ENCODE measurements at places on chromosomes 7 and 10.

DNA sequence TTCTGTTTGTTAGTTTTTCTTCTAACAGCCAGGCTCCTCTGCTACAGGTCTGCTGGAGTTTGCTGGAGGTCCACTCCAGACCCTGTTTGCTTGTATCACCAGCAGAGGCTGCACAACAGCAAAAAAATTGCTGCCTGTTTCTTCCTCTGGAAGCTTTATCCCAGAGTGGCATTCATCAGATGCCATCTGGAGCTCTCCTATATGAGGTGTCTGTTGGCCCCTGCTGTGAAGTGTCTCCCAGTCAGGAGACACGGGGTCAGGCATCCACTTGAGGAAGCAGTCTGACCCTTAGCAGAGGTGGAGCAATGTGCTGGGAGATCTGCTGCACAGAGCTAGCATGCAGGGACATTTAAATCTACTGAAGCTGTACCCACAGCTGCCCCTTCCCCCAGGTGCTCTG lies 26.7 kb upstream of the CROT start:
- DNase-seq = no peak

GRCh38 chr7:34849163-34849960 lies 187.9 kb downstream of the DPY19L1 start:
- DNase-seq = peak; percentile 41

- no peak for DNase-seq
These were observed 11.4 kb upstream of the REPIN1 start for GRCh38 chr7:150357270-150357669.

- no peak for DNase-seq
These were observed 484 bp downstream of the ZWINT start for GRCh38 chr10:56360583-56360966.

DNA sequence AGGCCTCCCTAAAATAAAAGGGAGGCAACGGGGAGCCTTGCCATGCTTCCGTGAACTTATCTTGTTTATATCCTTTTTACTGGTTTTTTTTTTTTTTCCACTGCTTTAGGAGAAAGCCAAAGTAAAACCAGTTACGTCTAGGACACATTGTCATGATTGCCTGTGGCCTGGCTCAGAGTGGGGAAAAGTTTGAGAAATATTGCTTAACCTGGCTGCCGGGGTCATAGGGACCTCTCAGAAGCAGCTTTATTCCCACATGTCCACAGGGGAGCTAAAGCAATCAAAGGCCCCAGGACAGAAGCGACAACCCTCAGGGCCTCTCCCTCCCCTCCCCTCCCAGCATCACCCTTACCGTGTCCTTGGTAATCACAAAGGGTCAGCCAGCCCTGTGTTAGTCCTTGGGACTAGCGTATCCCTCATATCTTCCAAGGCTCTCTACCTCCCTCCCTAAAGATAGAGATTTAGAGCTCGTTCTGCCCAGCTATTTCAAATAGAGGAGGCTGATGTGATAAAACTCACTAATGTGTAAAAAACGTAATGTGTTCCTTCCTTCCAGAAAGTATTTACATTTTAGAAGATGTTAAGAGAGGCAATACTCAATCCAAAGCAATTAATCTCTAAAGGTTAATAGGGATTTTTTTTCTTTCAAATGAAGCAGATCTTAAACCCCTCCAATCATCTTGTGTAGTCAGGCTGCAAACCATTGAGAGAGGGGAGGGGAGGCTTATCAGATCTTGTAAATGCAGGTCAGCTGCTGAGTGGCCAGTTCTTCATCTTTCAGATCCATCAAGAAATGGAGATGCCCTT lies 64.8 kb upstream of the PRKAR2B start:
- no peak for DNase-seq

GRCh38 chr7:73715648-73716317 lies 3.7 kb downstream of the STX1A start:
- DNase-seq = peak; percentile 97

GRCh38 chr7:100673942-100674410 lies 436 bp downstream of the GNB2 start:
- DNase-seq = no peak

GRCh38 chr7:157278791-157279724 lies 57.7 kb upstream of the DNAJB6 start:
- DNase-seq = no peak

DNA sequence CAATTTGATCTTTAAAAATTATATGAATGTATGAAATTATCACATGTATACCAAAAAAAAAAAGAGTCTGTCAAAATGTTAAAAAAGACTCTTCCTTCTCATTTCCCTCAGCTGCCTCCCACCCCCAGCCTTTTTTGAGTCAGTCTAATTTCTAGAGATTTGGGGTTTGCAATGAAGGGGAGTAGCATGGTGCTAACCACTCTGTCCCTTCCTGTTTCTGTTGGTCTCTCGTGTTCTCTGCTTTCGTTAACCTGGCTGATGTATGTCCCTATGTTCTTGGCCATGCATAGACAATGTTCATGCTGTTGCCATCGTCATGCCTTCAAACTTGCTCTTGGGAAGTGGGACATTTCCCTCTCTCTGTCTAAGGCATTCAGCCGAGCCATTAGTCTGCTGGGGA lies 474.1 kb downstream of the LRMDA start:
- DNase-seq = no peak

GRCh38 chr10:16417341-16417740 lies 19.5 kb upstream of the PTER start:
- no peak for DNase-seq

DNA sequence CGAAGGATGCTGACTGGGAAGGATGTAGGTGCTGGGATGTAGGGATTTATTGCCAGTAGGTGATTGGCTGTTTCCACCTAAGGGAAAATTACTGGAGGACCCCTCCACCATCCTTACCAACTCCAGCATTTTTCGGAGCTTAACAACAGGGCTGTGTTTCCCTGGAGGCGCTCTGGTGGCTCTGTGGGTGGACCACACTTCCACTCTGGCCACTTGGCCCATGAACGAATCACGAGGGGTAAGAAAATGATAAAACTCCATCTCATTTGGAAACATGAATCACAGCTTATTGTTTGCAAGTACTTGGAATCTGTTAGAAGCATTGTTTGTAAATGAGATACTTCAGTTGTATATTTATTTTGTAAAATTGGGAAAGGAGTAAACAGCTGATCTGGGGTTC lies 3.0 kb downstream of the DOCK1 start:
- DNase-seq = no peak

GRCh38 chr7:135177028-135177696 lies 6.7 kb upstream of the CYREN start:
- no peak for DNase-seq

DNA sequence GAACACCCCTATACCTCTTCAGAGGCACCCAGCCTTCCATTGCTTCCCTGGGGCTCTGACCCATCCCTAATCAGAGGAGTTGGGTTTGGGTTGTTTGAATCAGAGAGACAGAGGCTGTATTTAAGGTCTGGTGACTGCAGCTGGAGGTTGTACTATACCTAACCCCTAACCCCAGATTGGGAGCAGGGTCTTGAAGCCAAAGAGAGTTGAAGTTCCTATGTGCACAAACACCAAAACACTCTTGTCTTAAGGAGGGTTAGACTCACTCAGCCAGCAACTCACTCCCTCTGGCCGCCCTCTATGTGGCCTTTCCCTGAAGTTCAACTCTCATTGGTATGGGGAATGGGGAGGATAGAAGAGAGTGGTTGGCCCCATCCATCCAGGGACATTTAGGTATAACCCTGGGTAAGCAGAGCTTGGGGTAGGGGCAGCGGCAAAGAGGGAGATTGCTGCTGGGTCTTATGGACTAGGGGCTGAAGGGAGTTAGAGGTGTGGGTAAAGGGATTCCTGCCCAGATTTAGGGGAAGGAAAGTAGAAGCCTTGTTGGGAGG lies 80.0 kb downstream of the PAX2 start:
- no peak for DNase-seq

DNA sequence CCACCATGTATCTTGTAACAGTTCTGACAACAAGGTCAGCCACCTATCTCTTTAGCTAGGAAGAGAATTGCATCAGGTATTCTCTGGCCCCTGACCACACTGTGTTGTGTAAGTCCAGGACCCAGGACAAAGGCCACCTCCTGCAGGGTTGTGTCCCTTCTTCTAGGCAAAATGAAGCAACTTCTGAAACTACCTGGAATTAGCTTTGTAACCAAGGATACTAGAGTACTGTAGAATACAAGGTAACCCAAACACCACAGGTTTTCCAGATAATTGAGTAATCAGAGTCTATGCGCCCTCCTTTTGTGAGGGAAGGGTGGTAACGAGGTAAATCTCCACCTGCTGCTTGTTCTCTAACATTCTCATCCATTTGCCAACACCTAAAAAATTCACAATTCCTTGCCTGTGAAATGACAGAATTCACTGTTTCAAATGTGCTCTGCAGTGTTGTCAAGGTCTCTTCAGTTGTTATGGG lies 51.7 kb downstream of the SGMS1 start:
- DNase-seq = no peak

DNA sequence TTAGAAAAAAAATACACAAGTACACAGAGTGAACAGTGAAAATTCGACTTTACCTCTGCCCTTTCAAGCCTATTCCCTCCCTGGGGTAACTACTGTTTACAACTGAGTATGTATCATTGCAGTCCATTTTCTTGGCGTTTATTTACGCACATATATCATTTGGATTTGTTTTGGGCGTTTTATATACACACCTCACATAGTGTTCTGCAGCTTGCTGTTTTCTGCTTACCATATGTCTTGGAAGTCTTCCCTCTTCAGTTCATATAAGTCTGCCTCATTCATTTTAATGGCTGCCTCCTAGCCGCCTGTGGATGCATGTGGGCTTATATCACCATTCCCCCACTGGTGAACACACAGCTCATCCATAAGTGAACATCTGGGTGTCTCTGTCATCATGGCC lies 41.6 kb upstream of the COL13A1 start:
- no peak for DNase-seq

DNA sequence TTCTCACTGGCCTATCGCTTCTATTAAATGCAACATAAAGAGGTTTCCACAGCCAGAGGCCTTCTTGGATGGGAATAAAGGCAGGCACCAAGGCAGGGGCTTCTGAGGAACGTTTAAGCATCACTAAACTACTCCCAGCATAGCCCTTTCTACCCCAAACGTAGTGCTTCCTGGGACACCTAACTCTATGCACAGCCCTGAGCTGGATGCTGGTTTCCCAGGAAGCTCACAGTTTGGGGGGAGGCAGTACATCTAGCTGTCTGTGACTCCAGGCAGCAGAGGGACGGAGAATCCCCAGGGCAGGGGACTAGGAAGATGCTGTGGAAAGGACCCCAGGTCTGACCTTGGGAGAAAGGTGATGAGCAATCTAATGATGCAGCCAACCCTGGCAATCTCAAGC lies 192.8 kb upstream of the ZMIZ1 start:
- DNase-seq = no peak

GRCh38 chr10:131979336-131979735 lies 2.4 kb downstream of the BNIP3 start:
- DNase-seq = no peak

DNA sequence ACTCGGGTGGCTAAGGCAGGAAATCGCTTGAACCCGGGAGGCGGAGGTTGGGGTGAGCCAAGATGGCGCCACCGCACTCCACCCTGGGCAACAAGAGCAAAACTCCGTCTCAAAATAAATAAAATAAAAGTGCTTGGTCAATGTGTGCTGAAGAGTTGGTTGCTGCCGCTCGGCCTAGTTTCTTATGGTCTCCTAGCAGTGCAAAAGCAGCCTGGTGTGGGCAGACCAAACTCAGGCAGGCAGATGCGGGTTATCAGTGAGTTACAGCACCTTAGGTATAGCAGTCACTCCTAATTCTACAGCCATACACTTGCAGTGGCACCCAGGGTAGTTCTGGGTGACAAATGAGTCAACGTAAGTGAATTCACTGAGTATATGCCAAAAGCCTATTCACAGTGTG lies 22.6 kb downstream of the HSPB1 start:
- DNase-seq = no peak

DNA sequence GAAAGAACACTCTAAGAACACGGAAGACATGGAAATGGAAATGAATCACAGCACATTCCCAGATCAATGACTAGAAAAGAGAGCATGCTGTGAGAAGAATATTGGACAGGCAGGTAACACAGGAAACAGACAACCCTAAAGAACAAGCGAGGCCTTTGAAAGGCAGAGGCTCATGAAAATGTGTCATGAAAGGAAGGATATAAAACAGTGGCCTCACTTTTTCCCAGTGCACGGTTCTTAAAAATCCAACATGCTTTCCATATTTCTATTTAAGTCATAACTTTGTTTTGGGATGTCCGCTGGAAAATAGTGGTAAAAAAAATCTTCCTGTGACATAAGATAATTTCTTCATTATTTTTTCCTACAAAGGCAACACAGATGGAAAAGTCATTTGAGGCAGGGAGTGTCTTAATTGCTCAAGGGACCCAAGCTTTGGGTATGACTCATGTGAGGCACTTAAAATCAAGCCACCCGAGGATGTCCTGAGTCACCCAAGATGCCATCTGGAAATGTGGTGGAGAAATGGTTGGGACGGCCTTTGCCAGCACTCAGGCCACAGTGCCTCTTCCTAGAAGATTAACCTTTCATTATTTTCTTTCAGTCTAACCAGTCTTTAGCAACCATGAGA lies 17.0 kb downstream of the ITIH5 start:
- no peak for DNase-seq

DNA sequence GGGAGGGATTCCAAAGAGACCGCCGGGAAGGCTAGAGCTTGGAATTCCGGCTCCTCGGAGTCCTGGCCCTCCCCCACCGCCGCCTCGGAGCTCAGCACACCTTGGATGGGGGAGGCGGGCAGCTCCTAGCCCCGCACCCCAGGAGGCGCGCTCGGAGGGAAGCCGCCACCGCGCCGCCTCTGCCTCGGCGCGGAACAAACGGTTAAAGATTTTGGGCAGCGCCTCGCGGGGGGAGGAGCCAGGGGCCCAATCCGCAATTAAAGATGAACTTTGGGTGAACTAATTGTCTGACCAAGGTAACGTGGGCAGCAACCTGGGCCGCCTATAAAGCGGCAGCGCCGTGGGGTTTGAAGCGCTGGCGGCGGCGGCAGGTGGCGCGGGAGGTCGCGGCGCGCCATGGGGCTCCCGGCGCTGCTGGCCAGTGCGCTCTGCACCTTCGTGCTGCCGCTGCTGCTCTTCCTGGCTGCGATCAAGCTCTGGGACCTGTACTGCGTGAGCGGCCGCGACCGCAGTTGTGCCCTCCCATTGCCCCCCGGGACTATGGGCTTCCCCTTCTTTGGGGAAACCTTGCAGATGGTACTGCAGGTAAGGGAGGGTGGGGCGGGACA lies at the start of gene CYP26A1:
Gene CYP26A1 (plus strand): TSS at position 355 of the 608 bp plus-strand sequence. CDS start 42 bp downstream, at position 397.
- DNase-seq = no peak

DNA sequence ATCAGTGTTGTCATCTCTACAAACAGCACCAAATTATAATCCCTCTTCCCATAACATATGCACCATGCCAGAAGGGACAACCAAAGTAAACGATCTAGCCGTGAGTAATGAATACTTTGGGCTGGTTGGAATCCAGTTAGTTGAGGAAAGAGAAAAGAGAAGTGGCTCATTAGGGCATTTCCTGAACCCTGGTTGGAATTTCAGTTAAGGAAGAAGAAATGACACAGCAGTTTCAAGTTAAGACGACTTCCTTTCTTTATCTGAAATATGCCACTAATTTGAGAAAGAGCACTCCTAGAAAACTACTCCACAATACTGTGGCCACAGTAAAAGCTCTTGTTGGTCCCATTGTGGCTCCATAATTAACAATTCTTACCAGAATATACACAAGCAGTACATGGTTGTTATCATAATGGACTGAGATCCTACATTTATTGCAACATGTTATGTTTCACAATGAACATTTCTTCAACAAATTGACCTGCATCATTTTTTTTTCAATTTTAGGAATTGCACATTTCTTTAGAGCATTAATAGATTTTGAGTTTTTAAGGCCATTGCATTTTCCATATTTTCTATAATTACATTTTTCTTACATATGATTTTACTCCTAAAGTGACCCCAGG lies at the start of gene TFEC:
Gene TFEC (minus strand): TSS at position 113 of the 626 bp plus-strand sequence. CDS start 46,322 bp downstream, outside the sequence.
- DNase-seq = peak; percentile 13

- DNase-seq = no peak
These were observed 99.8 kb upstream of the AGBL3 start for GRCh38 chr7:134886353-134887057.

GRCh38 chr10:77080361-77081027 lies 557.1 kb downstream of the KCNMA1 start:
- no peak for DNase-seq
